IMR-90 (cell line): ENCODE measurements at places on chromosomes 7 and 10. TPM values are rescaled to one million over a fixed set of nuclear protein-coding genes. Genes with fewer than 3 reads are reported as not detected.

DNA sequence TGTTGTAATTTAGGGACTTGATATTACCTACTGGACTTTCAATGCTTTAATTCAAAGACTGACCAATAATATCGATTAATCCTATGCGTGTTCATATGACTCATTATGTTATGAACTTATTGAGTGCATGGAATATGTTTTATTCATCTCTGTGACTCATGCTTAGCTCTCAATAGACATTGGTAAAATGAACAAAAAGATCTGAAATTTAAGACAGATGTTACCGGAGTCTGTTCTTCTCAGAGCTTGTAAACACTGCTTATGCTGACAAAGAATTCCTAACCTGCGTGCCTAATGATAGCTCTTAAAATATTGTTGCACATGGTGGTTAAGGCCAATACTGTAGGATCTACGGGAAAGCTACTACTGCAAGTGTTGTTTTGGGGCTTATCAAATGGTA, 131.5 kb upstream of the ACBD5 start:
- no peak for DNase-seq

KLF14 gene
- not detected in 2 replicates for total RNA-seq

- DNase-seq: peak; percentile 26
Observed at GRCh38 chr10:34018129-34018528, 683.7 kb upstream of the NRP1 start.

- peak; percentile 51 for DNase-seq
Observed at GRCh38 chr7:107327986-107328569, 141.8 kb upstream of the GPR22 start.
